ENCODE measurements at places on chromosomes 11 and 22.

GRCh38 chr11:78219493-78220217 is 30.9 kb downstream of the USP35 start:
- no peak for DNase-seq

- peak; percentile 64 for DNase-seq
These were observed 430 bp downstream of the DDX6 start for GRCh38 chr11:118790357-118791110.

DNA sequence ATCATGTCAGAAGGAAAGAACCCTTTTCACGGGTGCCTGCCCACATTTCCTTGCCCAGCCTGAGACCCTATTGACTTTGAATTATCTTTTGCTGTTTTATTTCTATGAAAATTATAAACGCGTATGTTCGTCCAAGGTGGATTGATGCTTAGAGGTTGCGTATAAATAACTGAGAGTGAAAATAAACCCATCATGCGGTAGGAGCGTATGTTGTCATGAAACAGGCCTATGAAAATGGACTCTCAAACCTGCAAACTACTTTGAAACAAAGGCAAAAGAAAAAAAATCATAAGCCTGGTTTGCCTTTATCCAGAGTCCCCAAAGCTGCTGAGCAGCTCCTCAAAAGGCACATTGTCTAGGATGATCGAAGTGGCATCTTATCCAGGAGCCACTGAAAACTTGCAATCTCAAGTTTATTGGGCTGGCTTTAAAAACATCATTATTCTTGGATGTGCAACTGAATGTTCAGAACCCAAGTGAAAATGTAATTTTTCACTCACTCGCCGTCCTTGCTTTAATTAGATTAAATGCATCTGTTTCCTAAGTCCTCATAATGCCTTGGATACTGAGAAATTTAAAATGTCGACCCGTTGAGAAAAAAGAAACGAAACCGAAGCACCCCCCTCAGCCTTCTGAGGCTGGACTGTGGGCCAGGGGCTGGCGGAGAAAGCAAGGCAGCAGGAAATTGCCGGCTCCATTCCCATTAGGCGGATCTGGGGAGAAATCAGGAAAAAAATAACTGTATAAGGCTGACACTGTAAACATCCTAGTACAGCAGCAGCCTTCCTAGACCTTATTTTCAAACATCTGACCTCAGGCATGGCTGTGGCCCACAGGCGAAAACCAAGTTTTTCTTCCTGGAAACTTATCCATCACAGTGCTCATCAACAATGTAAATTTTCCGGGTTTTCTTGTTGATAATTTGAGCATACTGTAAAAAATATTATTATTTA is 82.9 kb upstream of the PPARA start:
- no peak for DNase-seq

GRCh38 chr11:113376156-113376555 is 11.4 kb upstream of the ANKK1 start:
- no peak for DNase-seq

GRCh38 chr11:18706330-18707243 is 8.0 kb downstream of the TMEM86A start:
- no peak for DNase-seq

DNA sequence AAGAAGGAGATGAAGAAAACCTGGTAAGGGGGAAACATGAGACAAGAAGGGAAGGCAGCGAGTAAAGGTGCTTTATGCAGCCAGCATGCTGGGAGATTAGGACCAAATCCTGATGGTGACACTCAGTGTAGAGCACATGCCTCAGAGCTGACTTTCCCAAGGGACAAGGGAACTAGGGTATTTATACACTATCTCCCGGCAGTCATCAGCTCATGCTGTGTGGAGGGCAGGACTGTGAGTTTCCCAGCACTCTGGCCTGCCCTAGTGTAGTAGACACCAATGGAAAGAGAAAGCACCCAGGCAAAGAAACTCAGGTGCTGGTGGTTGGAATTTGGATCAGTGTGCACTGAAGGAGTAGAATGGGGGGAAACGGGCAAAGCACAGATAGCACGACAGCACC is 128.3 kb upstream of the CSNK2A3 start:
- no peak for DNase-seq

GRCh38 chr11:25576320-25576719 is 755.6 kb upstream of the ANO3 start:
- DNase-seq = no peak

- DNase-seq = peak; percentile 71
These were observed 7.6 kb downstream of the MMP20 start for GRCh38 chr11:102617466-102618008.

DNA sequence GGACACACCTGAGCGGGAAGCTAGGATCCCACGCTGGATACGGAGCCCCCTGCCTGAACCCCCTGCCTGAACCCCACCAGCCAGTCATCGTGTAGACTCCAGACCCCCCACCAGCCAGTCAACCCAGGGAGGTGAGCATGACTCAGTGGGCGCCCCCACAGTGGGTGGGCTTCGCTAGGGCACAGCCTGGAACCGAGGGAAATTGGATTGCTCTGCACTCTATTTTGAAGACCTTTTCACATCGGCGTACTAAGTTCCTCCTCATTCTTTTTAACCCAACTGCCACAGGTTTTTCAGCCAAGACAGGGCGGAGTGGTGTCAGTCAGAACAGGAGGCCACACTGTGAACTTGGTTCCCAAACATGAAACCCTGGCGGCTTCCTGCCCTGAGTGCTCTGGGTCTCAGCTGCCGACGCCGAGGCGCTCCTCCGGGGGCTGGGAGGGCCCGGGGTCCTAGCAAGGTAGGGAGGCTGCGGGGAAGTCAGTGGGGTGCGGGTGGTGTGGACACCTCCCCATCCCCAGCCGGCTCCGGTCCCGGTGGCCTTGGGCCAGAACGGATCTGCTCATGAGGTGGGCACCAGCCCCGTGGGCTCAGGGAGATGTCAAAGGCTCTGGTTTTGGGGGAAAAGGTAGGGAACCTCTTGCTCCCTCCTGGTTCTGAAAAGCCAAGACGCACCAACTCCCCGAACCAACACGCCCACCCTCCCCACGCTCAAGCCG is 57.0 kb downstream of the BRD1 start:
- no peak for DNase-seq

DNA sequence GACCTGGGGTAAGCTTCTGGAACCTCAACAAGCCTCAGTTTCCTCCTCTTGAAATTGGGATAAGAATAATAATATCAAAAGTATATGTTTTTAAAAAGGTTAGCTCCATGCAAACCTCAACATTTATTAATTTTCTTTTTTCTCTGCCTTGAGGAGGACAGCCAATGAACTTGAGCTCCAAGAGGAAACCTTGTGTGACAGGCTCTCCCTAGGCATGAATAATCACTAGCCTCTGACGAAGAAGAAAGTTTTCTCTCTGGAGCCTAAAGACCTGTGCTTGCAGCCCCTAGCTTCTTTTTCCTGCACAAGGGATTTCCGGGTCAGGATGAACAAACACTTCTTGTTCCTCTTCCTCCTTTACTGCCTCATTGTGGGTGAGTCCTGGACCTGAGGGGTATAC is at the start of gene PATE3:
Gene PATE3 (plus strand): TSS at position 301 of the 400 bp plus-strand sequence. CDS start 25 bp downstream, at position 326.
- no peak for DNase-seq

GRCh38 chr11:15655552-15655951 is 540.8 kb downstream of the INSC start:
- no peak for DNase-seq

DNA sequence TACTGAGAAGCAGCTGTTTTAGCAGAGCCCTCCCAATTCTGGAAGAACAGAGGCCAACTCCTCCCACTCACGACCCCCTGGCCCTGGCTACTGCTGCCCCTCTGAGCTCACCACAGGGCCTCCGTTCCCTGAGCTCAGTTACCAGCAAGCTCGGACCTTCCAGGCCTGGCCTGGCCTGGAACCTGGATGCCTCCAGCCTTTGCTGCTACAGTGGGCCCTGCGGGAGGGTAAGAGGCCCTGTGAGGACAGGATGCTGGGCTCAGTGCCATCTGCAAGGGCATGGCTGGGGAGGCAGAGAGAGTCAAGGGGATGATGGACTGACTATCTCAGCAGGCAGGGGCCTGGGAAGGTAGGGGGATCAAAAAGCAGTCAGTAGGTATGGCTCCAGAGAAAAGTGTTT is 209.9 kb upstream of the NCAM1 start:
- DNase-seq = no peak

DNA sequence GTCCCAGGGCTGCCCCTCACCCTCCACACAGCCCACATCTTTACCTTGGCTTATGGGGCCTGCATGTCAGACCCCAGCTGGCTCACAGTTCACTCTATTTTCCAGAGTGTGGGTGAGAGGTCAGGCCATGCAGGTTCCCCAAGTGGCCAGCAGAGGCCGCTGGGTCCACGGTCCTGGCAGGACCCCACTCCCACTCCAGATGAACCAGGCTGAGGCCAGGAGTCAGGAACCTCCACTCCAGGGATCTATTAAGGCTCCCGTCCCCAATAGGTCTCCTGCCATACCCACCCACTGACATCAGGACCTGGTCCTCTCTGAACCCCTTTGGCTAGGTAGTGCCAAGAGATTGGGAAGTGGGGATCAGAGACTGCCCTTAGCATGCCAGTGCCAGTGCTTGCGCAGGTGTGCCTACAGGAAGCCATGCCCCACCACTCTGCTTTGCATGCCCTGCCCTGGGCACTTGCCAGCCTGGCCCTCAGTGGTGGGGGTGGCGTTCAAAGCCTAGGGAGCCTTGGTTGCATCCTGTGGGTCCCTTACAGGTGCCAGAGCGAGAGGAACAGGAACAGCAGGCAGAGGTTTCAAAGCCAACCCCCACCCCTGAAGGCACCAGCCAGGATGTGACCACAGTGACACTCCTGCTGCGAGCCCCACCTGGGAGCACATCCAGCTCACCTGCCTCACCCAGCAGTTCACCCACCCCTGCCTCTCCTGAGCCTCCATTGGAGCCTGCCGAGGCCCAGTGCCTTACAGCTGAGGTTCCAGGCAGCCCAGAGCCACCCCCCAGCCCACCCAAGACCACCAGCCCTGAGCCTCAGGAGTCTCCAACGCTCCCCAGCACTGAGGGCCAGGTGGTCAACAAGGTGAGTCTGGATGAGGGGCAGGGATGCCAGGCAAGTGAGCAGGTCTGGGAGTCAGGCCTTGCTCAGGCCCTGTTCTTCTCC is 8.3 kb downstream of the SMTN start:
- DNase-seq = peak; percentile 62

DNA sequence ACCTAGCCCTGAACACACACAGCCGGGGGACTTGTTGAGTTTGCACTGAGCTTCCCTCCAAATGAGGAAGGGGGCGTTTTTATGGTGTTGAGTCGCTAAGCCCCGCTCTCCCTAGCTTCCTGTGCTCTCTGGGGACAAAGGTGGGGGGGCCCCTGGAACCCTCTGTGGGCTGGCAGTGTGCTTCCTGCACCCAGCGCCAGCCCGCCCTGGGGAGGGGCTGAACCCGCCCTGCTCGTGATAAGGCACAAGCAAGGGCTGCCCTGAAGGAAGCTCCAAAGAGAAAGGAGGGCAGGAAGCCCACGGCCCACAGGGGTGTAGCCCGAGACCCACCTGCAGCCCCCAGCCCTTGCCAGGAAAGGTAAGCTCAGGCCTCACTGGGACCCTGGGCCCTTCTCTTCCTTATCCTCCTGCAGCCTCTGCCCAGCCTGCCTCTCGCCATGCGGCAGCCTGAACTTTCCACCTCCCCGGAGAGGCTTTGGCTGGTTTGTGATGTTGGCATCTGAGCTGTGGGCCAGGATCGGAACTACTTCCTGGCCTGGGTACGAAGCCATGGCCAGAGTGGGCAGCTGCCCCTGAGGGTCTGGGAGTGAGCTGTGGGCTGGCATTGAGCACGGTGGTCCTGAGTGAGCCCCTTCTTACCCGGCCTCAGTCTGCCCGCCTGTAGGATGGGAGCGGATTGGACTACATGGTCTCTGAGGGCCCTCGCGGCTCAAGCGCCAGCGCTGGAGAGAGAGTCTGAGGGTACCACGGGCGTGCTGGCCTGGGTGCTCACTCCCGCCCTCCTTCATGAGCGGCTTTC is at the start of gene FERMT3:
Gene FERMT3 (plus strand): TSS at position 265 of the 799 bp plus-strand sequence. CDS start 644 bp downstream, outside the sequence.
- DNase-seq = no peak

DNA sequence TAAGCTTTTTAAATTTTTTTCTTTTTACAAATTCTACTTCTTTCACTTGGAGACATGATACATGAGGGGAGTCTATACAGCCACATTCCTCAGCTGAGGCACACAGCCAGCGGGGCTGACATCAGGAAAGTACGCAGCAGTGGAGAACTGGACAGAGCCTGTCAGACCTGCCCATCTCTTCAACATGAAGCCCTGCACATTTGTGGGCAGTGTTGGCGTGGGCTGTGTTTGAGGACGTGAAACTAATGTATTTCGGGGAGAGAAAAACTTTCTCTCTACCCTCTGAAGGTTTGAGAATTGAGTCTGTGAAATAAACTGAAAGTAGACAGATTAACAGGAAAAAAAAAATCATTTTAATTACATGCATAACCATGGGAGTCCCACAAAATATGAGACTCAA is 84.8 kb upstream of the HTATIP2 start:
- DNase-seq = no peak

GRCh38 chr22:37932821-37933578 is 20.4 kb downstream of the C22orf23 start:
- DNase-seq = no peak

- no peak for DNase-seq
These were observed at the start of gene MMP26 for GRCh38 chr11:4704054-4704789. TSS of gene MMP26 (plus strand) at chr11:4704784.

GRCh38 chr11:72582206-72583176 is 91.7 kb downstream of the PDE2A start:
- no peak for DNase-seq

GRCh38 chr11:78230161-78230877 is 41.6 kb downstream of the USP35 start:
- no peak for DNase-seq

- DNase-seq = no peak
These were observed 30.6 kb downstream of the SDHAF2 start for GRCh38 chr11:61460474-61460881.

Data from HAP-1 (cell line).